HL-60 (cell line): ENCODE measurements at places on chromosomes 2 and 18.

DNA sequence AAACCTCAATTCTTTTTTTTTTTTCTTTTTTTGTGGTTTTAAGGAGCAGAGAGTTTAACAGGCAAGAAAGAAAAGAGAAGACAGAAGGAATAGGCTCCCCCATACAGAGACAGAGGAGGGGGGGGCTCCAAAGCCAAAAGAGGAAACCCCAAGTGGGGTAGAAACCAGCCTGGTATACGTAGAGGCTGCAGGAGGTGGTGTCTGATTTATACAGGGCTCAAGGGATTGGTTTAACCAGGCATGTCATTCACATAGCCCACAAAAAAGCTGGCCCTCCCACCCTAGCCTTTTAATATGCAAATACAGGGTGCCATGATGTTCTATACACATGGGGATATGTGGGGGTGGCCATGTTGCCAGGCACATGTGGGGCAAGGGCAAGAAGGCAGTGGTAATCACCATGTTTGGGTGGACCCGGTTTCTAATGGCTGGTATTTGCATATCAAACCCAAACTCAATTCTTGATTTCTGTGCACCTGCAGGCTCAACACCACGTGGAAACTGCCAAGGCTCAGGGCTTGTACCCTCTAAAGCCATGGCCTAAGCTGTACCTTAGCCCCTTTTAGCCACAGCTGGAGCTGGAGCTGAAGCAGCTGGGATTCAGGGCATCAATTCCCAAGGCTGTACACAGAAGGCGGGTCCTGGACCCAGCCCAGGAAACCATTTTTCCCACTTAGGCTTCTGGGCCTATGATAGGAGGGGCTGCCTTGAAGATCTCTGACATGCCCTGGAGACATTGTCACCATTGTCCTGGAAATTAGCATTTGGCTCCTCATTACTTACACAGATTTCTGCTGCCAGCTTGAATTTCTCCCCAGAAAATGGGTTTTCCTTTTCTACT is 170.3 kb downstream of the MAIP1 start:
- no peak for DNase-seq

DNA sequence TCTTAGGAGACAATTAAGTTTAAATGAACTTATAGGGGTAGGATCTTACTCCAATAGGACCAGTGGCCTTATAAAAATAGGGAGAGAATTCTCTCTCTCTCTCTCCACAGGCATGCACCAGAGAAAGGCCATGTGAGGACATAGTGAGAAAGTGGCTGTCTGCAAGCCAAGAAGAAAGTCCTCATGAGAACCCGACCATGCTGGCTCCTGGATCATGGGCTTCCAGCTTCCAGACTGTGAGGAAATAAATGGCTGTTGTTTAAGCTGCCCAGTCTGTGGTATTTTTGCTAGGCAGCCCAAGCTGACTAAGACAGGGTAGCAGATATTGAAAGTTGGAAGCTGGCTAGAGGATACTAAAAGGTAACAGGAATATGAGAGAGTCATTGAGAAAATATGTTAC is 454.0 kb downstream of the NBAS start:
- no peak for DNase-seq

DNA sequence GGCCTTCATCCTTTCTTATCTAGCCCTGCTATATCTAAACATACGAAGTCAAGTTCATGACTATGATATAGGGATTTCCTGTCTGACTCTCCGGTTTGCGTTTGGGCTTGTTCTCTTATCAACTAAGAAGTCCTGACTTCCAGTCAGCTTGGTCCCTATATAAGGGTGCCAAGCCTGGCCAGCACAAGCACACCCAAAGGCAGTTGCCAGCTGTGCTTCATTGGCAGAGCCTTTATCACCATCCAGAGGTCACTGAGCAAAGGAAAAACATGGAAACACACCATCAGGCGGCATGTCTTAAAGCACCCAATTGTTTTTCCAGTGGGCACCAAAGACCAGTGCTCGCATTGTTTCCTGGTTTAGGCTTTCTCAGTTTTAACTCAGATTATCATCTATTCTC is 72.7 kb downstream of the FEZ2 start:
- no peak for DNase-seq

GRCh38 chr2:222960126-222960525 is 91.9 kb upstream of the KCNE4 start:
- peak; percentile 42 for DNase-seq

GRCh38 chr2:113755035-113755834 is 1.2 kb downstream of the SLC35F5 start:
- DNase-seq = no peak

- DNase-seq = no peak
These were observed 304.0 kb downstream of the ARHGAP15 start for GRCh38 chr2:143433251-143433650.

DNA sequence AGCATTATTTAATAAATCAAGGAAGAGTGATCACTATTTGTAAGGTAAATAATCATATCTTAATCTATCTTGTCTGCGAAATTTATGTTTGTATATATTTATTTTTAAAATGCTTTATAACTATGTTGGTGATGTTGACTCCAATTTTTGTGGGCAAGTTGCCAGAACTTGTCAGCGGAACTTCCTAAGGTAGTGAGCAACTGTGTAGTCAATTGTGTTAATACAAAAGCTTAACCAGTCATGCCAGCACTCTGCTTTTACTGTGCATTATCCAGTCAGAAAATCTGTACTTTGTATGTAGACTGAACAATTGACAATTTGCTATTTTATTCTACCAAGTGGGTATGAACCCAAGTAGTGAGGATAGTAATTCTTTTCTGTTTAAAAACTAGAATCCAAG is 61.9 kb upstream of the RND3 start:
- no peak for DNase-seq

- no peak for DNase-seq
These were observed 63.3 kb upstream of the ASAP2 start for GRCh38 chr2:9143264-9143815.

DNA sequence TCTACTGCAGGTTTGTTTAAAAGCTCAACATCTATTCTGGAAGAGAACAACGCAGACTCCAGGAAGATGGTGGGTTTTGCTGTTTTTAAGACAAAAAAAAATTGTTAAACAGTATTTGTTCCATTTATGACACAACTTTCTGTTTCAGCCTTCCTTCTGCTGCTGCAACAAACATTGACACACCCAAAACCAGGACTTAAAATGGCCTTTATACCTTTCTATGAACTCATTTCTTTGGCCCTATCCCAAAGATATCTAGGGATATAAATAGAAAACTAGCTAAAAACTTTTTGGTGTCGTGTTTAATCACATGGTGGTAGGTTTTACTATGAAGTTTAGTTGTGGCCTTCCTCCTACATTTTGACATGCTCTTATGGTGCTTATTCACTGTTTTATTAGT is 964 bp upstream of the GALNT3 start:
- DNase-seq = no peak
